ENCODE measurements at places on chromosomes 4 and X.

DNA sequence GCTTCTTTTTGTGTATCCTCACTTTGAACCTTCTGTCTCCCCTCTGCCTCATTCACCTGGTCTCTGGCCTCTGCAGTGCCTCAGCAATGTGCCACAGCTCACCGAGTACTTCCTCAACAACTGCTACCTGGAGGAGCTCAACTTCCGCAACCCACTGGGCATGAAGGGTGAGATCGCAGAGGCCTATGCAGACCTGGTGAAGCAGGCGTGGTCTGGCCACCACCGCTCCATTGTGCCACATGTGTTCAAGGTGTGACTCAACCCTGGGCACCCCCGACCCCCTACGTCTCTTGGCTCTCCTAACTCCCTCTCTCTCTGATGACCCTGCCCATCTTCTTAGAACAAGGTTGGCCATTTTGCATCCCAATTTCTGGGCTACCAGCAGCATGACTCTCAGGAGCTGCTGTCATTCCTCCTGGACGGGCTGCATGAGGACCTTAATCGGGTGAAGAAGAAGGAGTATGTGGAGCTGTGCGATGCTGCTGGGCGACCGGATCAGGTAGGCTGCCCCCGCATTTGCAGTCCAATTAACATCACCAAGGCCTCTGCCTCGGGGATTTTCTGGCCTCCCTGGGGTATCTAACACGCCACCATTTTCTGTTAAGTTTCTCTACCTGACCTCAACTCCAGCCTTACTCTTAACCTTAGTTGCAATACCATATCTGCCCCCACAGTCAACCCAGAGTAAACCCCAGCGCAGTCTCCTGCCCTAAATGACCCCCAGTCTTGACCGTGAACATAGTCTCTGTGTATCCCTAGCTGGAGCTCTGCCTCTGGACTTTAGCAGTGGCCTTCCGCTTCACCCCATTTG lies 8.6 kb downstream of the USP11 start:
- no peak for DNase-seq

- DNase-seq = no peak
Observed at GRCh38 chrX:52979568-52979967, 21.2 kb upstream of the FAM156A start.

GRCh38 chrX:111431001-111431400 lies 19.0 kb upstream of the DCX start:
- no peak for DNase-seq

GRCh38 chr4:164177153-164177552 lies 576.8 kb upstream of the SMIM31 start:
- DNase-seq = no peak

DNA sequence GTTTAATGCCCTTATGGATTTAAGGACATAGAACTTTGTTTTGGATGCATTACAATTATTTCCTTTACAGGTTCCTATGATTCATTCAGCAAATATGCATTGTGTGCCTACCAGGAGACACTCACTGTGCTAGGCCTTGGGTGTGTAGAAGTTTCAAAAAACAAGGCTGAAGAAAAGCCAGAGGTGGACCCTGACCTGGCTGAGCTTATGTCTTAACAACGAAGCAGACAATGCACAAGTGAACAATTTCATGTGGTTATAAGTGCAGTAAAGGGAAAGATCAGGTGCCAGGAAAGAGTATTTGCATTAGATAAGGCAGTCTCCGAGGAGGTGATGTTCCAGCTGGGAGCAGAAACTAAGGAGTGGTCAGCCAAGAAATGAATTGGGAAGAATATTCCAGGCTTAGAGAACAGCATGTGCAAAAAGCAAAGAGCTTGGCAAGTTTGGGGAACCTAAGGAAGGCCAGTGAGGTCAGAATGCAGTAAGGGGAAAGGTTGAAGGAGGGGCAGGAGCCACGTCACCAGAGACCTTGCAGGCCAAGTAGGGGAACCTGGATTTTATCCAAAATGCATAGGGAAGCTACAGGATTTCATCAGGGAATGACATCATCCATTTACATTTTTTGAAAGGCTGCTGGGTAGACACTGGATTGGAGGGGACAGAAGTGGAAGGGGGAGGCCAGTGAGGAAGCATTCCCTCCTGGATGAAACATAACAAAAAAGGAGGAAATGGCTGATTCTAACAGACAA lies 193.6 kb downstream of the SOWAHB start:
- no peak for DNase-seq

Data from KG1 (cell line).